ENCODE measurements at places on chromosomes 3 and 15.

GRCh38 chr3:139564294-139564861 lies 24.8 kb upstream of the RBP1 start:
- no peak for DNase-seq

- DNase-seq, result no peak
These were observed 278.0 kb upstream of the TRIM42 start for GRCh38 chr3:140399871-140400270.

DNA sequence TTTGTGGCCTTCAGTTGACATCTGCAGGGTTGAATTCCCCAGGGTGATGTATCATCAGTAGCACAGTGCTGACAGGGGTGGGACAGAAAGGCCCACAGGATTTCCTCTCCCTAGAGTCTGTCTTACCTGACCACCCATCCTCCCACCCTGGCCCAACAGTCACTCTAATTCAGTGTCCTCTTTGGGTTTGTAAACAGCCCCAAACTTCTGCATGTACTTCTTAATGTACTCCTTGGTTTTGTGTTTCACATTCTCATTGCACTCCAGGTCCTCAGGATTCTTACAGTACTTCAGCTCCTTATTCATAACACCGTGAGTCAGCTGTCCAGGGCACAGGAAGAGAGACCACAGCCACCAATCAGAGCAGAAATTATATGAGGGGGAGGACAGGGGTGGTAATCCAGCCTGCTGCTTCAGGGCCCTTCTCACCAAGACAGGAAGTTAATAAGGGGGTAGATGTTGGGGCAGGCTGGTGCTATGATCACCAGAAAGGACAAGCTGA lies 37.5 kb downstream of the NBEAL2 start:
- DNase-seq, result peak; percentile 29

DNA sequence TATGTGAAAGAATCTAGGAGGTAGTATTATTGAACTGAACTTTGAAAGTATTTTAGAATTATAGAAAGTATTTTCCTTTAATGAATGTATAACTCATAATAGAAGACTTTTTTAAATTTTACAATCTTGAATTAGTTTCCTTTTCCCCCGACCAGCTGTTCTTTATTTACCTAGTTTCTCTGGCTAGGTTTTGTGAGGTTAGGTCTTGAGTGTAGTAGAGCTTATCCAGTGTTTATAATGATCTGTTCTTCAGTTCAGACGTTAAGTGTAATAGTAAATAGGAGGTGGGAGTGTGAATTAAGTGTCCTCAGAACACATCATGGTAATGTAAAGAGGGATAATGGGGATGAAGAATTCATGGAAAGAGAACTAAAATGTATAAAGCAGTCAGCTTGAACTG lies 93.8 kb downstream of the MYRIP start:
- no peak for DNase-seq

DNA sequence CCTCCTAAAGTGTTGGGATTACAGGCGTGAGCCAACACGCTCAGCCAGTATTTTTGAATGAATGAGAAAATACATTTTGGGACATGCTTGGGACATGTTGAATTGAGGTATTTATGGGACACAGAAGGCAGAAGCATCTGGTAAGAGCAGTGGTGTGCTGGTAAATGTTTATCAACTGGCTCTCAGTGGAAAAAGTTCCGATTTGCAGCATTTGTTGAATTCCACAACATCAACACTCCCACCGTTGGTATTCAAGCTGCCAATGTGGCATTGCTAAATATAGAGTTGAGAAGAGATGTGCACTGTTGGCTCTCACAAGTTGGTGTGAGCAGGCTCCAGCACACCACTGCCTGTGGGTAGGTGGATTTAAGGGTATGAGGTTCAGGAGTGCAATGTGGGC lies 35.8 kb upstream of the LRRFIP2 start:
- no peak for DNase-seq

DNA sequence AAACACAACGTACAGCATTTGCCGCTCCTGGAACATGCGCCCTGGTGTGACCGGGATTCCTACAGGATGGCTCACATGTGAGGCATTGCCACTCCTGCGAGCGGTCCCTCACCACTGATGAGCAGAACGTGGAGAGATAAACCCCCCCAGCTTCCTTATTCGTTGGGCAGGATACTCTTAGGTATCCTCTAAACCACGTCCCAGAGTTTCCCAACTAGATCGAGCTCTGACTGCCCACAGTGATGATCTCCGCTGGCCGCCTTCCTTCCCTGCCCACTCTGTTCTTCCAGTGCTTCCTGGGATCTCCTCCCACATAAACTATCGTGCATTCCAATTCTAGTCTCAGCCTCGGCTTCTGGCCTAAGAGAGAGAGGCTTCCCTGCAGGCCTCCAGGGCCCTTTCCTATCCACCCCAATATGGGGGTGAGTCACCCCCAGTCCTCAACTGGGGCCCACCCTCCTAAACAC lies 91.8 kb downstream of the TOP2B start:
- DNase-seq, result no peak

DNA sequence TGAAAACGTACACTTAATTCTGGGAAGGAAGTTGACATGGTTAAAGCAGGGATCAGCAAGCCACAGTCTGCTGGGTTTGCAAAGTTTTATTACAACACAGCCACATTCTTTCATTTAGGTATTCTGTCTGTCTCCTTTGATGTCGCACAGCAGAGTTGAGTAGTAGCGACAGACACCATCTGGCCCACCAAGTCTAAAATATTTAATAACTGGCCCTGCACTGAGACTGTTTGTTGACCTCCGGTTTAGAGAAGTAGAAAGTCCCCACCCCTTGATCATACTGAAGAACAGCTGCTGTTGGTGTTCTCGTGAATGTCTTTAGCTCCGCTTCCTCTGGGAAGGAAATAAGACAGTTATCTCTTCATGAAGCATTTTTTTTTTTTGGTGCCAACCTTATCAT lies 66.2 kb downstream of the MCTP2 start:
- no peak for DNase-seq

DNA sequence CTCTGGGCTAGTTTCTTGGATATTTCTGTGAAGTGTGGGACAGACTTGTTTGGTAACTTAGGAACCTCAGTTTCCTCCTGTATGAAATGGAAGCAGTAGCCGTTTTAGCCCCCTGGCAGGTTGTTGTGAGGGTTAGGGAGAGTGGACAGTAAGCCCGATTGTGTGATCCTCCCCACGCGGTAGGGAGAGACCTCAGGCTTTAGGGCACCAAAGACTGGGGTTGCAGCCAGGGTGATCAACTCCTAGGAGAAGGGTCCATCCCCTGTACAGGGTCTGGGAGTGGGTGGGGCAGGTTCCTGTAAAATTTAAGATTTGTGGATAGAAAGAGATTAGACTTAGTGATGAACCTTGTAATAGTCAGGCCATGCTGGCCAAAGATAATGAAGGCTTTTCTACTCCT lies 120.5 kb downstream of the SMAD6 start:
- no peak for DNase-seq

DNA sequence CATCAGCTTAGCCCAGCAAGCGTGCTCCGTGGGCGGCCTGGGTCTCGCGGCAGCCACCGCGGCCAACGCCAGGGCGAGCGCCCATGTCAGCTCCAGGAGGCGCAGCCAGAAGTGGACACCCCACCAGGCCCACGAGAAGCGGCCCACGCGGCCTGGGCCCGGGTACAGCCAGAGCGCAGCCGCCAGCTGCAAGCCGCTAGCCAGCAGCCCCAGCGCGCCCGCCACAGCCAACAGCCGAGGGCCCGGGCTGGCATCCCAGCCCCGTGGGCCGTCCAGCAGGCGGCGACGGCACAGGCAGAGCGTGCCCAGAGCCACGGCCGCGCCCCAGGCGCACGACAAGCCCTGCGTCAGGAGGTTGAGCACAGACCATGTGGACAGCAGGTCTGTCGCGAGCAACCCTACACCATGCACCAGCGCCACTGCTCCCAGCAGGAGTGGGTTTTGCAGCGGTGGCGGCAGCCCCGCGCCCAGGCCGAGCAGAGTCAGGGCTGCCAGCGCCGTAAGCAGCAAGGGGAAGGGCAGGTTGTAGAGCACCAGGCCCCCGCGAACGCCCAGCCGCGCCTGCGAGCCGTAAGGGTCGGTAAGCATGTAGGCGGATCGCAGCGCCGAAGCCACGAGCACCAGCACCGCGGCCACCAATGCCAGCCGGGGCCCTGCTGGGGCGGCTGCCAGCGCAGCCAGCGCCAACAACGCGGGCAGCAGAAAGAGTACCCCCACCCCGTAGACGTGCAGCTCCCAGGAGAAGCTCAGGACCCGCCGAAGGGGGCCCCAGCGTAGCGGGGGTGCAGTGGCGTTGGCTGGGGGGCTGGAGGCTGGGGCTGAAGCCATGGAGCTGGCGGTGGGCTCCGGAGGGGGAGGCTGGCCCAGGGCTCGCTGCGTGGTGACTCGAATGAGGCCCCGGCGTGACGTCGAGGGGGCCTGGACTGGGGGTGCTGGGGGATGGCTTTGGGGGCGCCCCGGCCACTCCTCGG lies 4.9 kb downstream of the PRRT3 start:
- DNase-seq, result no peak

- no peak for DNase-seq
These were observed 27.1 kb upstream of the VPS8 start for GRCh38 chr3:184784731-184785500.

- DNase-seq, result no peak
These were observed 42.2 kb downstream of the RIOX2 start for GRCh38 chr3:97930018-97930417.

DNA sequence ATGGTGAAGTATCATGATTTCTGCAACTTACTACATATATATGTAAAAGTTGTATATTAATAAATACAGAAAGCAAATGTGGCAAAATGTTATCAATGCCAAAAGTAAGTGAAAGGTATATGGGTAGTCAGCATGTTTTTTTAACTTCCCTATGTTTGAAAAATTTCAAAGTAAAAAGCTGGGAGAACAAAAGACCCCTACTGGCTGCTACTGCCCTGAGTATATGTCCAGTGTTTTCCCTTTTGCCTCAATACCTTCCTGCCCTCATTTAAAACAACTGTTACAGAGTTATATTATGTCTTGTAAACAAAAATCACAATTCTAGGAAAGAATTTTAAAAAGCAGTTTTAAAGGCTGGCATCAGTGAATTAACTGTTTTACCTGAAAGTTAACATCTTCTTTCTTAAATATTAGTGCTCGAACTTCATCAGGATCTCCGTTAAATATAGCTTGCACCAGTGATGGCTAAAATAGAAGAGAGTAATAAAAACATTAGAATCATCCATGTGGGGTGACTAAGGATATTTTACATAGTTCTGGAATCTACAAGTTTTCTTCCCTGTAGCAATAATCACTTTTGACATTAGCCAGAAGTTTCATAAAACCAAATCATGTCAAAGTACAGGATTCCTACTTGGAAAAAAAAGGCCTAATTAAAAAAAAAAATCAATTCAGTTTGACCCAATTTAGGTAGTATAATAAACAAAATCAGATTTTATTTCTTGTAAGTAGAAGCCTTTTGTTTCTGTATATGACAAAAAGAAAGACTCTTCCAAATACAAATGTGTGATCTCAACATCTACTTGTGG lies 2.7 kb downstream of the ANKRD28 start:
- DNase-seq, result no peak

DNA sequence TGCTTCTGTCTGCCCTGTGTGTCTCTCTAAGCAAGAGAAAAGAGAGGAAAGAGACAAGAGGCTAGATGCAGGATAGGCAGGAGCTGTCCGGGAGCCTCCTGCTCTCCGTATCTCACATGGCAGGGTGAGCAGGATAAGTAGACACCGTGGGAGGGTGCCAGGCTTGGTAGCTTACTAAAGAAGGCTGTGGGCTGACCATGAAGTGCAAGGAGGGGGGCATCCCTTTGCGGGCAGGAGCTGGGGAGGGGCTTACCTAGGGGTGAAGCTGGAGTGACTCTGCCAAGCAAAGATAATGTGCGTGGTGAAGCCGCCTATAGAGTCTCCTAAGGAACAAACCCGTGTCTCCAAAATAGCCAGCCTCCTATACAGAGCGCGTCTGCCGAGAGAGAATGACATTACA lies 33.7 kb upstream of the TMC3 start:
- DNase-seq, result no peak

- DNase-seq, result no peak
These were observed 47.0 kb upstream of the RBP1 start for GRCh38 chr3:139586420-139587017.

- DNase-seq, result no peak
These were observed 19.8 kb upstream of the NUDT16 start for GRCh38 chr3:131361464-131362421.

GRCh38 chr3:81592101-81592500 lies 169.3 kb downstream of the GBE1 start:
- DNase-seq, result no peak

GRCh38 chr3:32440611-32441350 lies 49.1 kb downstream of the CMTM7 start:
- no peak for DNase-seq

DNA sequence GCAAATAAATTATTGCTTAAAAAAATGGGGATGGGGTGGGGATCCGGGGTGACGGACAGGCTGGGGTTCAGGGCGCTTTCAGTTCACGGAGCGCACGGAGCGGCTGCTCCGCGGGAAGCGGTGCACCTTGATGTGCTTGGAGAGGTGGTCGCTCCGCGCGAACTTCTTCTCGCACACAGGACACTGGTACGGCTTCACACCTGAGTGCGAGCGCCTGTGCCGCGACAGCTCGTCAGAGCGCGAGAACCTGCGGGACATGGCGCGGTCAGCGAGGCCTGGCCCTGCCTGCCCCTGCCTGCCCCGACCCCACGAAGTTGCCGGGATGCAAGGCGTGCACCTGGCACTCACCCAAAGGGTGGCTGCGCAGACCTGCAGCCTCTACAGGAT lies 13.6 kb downstream of the KLF15 start:
- no peak for DNase-seq

GRCh38 chr3:165462636-165463334 lies 266.6 kb upstream of the SLITRK3 start:
- no peak for DNase-seq

DNA sequence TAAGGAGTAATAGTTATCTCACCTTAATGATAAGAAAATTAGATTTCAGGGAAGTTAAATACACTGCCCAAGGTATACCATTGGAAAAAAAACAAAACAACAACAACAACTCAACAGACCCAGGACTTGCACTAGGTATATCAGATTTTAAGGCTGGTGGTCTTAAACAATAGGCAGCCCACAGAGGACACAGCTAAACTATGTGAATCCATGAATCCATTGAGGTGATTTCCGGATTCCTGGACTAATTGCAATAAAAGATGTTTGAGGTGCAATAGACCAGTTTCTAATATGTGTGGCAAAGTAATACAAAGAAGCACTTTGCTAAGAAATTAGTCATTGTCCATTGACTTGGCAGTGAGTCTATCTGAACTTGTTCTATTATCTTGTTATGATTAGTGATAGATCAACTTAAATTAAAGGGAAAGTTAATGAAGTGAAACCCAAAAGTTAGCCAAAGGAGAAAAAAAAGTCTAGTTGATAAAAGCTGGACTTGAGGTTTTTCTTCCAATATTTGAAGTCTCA lies 60.9 kb upstream of the MAGI1 start:
- DNase-seq, result no peak

Data from T-cell (primary cell).